ENCODE measurements at places on chromosomes 1 and 21.

DNA sequence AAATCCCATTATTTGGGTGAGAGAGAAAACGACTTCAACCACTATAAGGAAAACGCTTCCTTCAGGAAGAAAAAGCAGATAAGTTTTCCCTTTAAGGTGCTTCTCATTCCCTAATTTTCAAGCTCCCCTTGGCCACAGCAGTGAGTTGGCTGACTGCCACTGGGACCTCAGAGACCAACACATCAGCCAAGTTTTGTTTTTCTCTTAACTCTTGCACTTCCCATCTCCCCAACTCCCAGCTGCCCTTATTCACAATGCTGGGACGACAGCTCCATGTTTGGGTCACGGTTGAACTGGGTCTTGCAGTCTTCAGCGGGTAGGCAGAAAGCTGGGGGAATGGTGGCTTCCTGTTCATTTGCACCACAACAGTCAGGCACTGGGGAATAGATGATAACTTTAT is 18.9 kb downstream of the SGIP1 start:
- DNase-seq: no peak

DNA sequence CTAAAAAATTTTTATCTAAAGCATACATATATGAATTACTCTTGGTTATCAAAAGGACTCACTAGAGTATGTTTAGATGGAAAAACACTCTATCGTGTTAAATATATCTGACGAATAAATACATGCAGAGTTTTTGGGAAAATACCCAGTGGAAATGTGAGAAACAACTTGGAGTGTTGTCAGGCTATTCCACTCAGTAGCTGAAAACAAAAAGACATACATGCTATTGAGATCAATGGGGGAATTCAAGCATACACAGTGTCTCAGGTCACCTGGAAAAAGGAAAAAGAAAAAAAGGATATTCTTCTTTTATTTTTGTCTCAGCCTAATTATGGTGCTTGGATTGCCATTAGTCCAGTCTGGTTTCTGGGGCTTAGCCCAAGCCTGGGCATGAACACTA is 247.0 kb upstream of the LYPLAL1 start:
- DNase-seq: no peak

DNA sequence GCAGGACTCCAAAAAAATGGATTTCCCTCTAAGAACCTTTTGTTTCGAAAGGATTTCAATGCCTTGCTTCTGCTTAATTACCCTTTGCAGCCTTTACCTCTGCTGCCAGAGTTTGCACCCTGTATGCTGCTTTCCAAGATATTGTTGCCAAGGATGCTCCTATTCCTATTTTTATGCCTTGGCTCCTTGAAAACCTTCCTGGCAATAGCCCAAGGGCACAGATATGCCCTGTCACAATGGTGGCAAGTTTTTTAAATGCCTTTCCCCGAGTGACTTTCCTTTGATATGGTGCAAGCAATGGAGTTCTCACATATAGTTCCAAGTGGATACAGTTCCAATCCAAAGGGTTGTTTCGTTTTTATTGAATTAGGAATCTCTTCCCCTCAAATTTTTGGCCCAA is 1983.0 kb downstream of the MRPL39 start:
- DNase-seq: no peak

- DNase-seq: no peak
These were observed 37.9 kb upstream of the DUSP10 start for GRCh38 chr1:221779771-221780170.

- DNase-seq: no peak
These were observed 54.1 kb downstream of the CD2 start for GRCh38 chr1:116808200-116808847.

GRCh38 chr21:41451753-41452676 is 26.0 kb downstream of the MX1 start:
- DNase-seq: no peak

DNA sequence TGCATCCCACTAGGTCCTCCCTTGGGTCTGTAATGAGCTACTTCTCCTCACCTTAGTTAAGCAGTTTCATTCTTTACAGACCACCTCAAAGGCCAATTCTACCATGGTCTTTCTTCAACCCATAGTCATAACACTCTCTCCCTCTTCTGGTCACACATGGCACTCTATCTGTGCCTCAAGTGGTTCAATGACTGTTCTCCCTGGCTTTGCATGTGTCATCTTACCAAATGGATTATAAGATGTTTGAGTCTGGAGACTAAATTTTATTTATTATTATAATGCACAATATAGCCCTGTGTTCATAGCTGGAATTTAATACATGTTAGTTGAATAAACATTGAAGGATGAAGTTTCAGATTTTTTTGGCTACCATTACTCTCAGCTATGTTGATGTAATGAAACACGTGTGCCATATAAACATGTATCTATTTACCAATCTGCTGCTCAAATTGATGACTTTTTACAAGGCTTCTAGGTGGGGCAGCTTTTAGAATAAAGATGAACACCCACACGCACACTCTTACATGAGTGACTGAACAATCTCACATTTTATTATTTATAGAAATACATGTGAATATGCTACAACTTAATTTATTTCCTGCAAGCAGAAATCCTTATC is 102.1 kb downstream of the RUNX1 start:
- no peak for DNase-seq

DNA sequence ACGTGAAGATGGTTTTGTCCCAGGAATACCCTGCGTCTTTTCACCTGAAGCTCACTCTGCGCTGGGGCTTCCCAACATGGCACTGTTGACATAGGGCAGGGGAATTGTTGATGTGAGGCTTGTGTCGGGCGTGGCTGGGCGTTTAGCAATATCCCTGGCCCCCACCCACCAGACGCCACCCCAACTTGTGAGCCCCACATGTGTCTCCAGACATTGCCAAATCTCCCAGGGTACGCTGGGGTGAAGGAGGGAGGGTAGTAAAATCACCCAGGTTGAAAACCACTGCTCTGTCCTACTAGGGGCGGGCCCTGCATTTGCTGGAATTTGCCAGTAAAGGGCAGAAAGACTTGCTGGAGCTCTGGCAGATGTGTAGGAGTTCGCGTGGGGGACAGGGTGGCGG is 36.0 kb downstream of the SPSB1 start:
- DNase-seq: no peak

DNA sequence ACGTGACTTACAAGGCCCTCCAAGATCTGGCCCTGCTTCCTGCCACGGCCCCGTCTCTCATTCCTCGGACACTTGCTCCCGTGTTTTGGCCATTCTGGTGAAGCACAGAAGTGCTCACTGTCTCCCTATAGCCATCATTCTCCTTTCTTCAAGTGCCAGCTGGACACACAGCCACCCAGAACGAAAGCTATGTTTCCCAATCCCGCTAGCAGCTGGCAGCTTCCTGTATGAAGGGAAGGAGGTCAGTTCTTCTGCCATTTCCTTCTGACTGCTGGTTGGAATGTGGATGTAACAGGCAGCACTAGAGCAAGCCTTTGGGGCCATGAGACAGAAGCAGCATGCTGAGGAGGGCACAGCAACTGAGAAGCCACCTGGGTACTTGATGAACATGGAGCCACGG is 82.8 kb downstream of the TGFBR3 start:
- no peak for DNase-seq

GRCh38 chr1:91645031-91645430 is 144.4 kb downstream of the CDC7 start:
- no peak for DNase-seq

- no peak for DNase-seq
These were observed 1.8 kb downstream of the MX2 start for GRCh38 chr21:41363370-41364270.

GRCh38 chr1:186301448-186301847 is 73.6 kb downstream of the TPR start:
- DNase-seq: no peak

- DNase-seq: no peak
These were observed 454.8 kb downstream of the KIF26B start for GRCh38 chr1:245609354-245610150.

DNA sequence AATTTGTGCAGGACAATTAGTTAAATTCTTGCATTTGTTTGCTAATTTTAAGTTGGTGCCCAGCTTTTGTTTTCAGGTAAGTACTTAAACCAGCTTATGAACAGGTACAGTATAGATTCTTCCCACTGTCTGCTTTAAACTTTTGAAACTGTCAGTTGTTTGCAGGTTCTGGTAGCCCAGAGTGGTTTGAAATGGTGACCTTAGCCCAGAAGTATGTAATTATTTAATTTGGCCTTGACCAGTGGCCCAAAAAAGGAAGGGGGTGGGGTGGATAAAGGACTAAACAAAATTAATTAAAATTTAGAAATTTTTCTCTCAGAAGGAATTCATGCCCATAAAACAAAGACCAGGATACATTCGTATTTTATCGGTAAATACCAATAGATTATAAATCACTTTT is 69.0 kb downstream of the PTBP2 start:
- DNase-seq: no peak

DNA sequence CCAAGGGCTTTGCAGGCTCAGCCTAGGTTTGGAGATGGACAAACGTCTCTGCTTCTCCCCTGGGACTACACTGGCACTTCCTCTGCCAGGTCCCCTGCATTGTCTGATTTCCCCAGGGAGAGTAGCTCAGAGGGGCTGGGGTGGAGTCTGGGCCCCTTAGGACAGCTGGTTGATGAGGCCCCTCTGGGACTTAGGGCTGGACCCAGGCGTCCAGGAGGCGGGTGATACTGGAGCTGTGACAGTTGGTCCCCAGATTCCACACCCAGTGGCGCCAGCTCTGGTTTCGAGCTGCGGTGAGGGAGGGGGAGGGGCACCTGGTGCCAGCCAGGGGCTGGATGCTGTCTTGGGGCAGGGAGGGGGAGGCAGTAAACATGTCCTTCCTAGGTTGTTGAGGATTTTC is 7.4 kb upstream of the MEX3A start:
- DNase-seq: no peak

- DNase-seq: no peak
These were observed 19.5 kb upstream of the UQCRHL start for GRCh38 chr1:15826810-15827507.

DNA sequence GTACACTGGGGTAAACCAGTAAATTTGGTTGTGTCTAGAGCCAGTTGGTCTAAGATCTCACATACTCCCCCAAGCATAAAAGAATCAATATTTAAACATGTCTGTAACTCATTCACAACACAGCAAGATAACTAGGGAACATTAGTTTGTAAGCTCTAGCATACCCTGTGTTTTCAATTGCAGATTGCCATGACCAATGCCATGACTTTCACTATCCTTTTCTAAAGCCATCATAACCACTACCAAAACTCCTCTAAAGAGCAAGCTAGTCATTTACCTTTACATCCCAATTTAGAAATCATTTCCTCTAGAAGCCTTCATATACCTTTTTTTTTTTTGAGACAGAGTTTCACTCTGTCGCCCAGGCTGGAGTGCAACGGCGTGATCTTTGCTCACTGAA is 56.5 kb upstream of the PLA2G4A start:
- DNase-seq: no peak

DNA sequence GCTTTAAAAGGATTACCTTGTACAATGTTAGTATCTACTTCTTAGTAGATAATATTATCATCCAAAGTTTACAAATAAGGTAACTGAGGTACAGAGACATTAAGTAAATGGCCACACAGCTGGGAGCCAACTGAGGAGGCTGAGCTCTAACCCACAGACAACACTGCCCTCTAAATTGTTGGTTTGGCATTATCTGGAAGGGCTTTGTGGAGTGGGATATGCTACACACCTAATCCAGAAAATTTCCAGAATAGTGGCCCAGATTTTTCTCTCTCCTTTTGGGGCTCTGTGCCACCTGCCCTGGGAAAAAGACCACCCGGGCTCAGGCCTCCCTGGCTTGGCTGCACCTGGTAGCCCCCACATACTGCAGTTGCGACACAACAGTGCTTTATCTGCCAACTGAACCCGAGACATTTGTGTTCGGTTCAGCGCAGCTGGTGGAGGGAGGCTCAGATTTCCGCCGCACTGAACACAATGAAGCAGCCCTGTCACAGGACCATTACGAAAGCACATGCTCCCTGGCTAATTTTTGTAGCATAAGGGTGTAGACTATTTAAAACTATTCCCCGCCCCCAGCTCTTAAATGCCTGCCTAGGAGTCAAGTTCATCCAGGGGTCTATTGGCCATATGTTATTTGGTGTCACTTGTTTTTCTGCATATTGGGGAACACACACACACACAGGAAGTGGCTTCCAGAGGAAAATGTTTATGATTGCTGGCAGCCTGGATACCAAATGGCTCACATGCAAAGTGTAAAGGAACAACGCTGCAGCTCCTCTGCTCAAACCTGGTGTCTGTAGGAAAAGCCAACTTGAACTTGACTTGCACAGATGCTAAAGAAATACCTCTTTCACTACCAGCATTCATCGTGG is 92.3 kb upstream of the ESRRG start:
- no peak for DNase-seq

- DNase-seq: no peak
These were observed 176.9 kb upstream of the PRMT6 start for GRCh38 chr1:106879538-106879937.

- no peak for DNase-seq
These were observed 31.9 kb downstream of the MAP10 start for GRCh38 chr1:232837087-232837486.

- no peak for DNase-seq
These were observed 43.1 kb downstream of the SCP2 start for GRCh38 chr1:52970149-52970548.

GRCh38 chr1:969260-969855 is 3.1 kb downstream of the PLEKHN1 start:
- no peak for DNase-seq

DNA sequence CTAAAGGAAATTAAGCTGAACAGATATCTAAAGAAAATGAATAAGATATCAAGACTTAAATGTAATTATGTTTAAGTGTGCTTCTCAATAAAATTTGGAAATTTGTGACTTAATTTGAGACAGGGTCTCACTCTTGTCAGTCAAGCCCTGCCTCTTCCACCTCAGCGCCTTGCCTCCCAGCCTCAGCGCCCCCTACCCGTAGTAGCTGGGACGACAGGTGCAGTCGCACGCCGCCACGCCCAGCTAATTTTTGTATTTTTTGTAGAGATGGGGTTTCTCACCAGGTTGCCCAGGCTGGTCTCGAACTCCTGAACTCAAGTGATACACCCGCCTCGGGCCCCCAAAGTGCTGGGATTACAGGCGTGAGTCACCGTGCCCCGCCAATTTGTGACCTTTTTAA is 117.0 kb downstream of the CLEC20A start:
- no peak for DNase-seq

DNA sequence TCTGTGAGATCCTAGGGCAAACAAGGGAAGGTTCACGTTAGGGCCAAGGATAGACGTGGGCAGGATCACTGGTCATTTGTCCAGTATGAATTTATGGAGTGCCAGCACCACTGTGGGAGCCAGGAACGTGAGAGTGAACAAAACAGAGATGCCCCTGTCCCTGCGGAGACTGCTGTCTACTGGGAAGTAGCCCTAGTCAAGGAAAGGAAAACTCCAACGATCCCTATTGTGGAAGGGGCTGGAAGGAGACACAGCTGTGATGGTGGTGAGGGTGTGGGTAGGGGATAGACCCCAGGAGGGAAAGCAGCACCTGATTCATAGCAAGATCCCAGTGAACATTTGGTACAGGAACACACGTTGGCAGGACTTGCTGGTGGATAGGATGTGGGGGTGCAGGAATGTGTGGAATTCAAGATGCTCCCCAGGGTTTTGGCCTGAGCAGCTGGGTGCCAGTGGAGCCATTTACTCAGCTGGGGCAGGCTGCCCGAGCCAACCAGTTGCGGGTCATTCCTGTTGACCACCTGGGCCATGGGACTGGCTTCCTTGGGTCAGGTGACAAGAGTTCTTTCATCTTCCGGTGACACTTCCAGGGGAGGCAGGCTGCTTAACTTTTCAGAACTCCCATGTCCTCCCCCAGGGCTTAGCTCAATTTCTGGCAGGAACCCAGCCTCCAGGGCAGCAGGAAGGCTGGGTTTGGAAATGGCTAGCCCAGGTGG is 1.2 kb upstream of the ATP13A2 start:
- no peak for DNase-seq
